Adipocyte (in vitro differentiated cells): ENCODE measurements at places on chromosomes 2 and 18.

DNA sequence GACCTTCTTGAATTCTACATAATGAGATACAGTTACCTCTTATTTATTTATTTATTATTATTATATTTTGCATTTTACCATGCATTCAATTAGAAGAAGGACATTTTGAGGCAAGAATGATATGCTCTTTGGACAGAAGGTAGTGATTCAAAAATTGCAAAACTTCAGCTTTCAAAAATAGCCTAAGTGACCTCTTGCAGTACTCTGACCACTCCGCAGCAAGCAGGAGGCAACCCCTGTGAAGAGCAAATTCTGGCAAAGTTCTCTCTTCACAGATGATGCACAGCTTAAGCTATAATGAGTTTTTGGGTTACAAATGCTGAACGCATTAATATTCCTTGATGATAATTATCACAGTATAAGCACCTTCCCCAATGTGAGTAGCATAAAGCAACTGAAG lies 170.0 kb downstream of the ZNF521 start:
- DNase-seq = no peak

- DNase-seq = no peak
These were observed 1317.4 kb upstream of the CDH2 start for GRCh38 chr18:29494371-29494770.

- DNase-seq = no peak
These were observed 658.7 kb downstream of the CNTNAP5 start for GRCh38 chr2:124683536-124684428.

DNA sequence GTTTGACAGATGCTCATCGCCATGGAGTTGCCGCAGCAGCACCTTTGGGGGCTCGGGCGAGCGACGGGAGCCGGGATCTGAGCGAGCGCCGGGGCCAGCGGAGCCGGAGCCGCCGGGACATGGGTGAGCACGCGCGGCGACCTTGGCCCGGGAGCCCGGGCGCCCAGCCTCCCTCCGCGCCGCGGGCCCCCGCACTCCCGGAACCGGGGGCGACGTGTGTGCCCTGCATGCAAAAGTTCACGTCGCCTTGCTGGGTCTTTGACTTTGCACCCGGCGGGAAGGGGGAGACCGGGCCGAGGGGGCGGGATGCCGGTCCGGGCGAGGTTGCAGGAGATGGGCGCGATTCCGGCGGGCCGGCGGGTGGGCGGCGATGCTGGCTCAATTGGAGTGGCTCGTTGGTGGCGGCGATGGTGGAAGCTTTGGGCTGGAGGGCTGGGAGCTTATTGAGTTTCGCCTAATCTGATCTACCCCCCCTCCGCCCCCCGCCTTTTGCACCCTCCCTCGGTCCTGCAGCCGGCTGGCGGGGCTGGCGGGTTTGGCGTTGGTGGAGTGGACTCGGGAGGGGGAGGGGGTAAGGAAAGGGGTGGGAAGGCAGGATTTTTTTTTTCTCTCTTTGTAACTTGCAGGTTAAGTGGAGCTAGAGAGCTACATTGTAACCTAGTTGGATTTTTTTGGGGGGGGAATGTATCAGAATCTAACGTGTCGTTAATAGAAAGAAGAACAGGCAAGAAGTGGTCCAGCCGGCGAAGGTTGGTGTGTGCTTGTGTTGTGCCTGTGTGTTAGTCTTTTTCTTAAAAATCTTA lies at the start of gene SETBP1:
TSS of gene SETBP1 (plus strand) at position 616 of the 803 bp plus-strand sequence. CDS start 20,459 bp downstream, outside the sequence.
- peak; percentile 81 for DNase-seq

GRCh38 chr18:62914871-62915392 lies 199.6 kb downstream of the PHLPP1 start:
- DNase-seq = no peak

GRCh38 chr2:73993376-73993775 lies 8.7 kb downstream of the TET3 start:
- no peak for DNase-seq
